ENCODE measurements at places on chromosomes 1 and 21. TPM values are rescaled to one million over a fixed set of nuclear protein-coding genes. Genes with fewer than 3 reads are reported as not detected.

DNA sequence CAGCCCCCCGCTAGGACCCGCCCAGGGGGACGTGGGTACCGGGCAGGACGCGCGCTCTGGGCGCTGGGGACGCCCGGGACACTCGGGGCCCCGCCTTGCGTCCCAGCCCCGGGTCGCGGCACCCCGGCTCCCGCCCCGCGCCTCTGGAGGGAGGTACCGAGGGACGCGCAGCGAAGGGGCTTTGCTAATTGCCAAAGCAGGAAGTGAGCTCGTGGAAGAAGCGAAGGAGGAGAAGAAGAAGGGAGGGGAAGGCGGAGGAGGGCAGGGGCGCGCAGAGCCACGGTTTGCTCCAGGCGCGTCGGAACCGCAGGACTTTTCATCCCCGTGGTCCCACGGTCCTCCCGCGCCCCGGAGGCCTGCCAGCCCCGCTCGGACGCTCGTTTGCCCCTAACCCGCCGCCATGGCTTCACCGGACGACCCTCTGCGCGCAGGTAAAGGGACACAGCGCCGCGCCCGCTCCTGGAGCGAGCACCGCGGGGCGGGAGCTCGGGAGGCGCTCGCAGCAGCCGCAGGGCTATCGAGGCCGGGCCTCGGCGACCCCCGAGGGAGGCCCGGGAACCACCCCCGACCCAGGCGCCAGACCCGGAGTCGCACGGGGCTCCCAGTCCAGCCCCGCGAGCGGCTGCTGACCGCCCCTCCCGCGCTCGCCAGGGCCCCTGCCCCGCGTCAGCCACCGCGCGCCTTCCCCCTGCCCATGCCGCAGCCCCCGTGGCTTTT lies 1.3 kb downstream of the EDARADD start:
- DNase-seq: peak; percentile 23

DNA sequence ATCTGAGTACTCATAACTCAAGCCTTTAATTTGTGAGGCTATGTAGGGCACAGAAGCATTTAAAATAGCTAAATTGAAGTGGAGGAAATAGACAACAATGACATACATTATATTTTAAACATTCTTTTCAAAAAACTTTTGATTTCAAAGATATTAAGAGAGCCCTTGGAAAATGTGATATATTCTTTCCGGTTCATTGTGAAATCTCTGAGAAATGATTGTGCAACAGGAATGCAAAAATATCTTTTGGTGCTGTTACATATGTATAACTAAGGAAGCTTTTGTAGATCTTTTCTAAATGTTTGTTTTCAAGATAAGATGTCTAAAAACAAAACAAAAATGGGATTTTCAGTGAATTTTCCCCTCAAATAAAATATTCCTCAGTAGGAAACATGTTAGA lies 185.2 kb downstream of the LEPR start:
- no peak for DNase-seq

GRCh38 chr1:203026666-203027663 lies 674 bp downstream of the PPFIA4 start:
- no peak for DNase-seq

- peak; percentile 57 for DNase-seq
Observed at GRCh38 chr1:62245201-62245600, 50.6 kb downstream of the L1TD1 start.

The FYB2 gene
- not detected for total RNA-seq

The DNALI1 gene
- 0.71 TPM for total RNA-seq

All from foreskin keratinocyte (primary cell).